Activated naive CD8-positive, alpha-beta T cell treated with anti-CD3 and anti-CD28 coated beads, Interleukin-2, amount 50 U/mL, for 24 hours (primary cell): ENCODE measurements at places on chromosomes 4 and X.

GRCh38 chr4:187814737-187815465, 180.7 kb upstream of the ZFP42 start:
- DNase-seq, result no peak

DNA sequence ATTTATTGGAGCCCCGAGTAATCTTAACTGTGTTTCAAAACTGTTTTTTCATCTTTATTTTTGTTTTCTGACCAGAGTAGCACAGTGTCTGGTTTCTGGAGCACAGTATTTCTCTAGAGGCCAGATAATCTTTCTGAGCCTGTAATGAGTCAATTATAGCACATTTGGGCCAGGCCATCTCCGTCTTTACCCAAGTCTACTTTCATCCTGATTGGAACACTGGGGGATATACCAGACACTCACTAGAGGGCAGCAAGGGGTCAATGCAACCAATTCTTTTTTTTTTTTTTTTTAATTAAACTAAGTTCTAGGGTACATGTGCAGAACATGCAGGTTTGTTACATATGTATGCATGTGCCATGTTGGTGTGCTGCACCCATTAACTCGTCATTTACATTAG, 282.0 kb downstream of the ARHGAP24 start:
- DNase-seq, result no peak

- no peak for DNase-seq
Measured at GRCh38 chr4:56215901-56216300, 171.4 kb downstream of the AASDH start.

GRCh38 chr4:124203613-124204238, 508.8 kb downstream of the ANKRD50 start:
- DNase-seq, result no peak

DNA sequence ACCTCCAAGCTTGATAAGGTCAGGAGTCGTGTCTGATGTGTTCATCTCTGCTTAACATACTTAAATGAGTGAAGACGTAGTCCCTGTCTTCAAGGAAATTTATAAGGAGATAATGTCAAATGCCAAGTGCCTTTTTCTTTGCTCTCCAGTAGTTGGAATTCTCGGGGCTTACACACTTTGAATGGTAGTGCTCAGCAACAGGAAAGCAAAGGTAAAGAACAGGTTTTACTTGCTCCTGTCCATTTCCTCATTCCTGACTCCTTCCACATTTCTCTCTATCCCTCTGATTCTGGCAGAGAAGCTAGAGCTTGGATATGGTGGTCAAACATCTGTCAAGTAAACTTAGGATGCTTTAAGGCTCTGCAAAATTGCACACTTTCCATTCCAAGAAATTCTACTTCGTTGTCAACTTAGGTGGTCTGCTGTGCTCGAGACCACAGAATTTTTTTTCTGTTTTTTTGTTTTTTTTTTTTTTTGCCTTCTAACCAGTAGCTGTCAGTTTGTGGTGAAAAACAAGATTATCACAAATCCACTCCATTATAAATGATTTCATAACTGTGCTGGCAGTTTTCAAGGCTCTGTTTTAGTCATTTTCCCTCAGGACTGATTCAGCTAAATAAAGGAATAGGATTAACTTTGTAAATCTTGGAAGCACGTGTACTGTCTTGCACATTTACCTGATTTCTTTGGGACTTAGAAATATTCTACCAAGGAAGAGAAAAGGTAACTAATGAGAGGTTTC, 180.8 kb upstream of the ANXA3 start:
- no peak for DNase-seq

- no peak for DNase-seq
Measured at GRCh38 chr4:26178854-26179253, 142.0 kb upstream of the RBPJ start.

GRCh38 chr4:89048906-89049601, 7.9 kb downstream of the FAM13A start:
- DNase-seq, result no peak
